ENCODE measurements at places on chromosomes 7 and 10. TPM values are rescaled to one million over a fixed set of nuclear protein-coding genes. Genes with fewer than 3 reads are reported as not detected.

DNA sequence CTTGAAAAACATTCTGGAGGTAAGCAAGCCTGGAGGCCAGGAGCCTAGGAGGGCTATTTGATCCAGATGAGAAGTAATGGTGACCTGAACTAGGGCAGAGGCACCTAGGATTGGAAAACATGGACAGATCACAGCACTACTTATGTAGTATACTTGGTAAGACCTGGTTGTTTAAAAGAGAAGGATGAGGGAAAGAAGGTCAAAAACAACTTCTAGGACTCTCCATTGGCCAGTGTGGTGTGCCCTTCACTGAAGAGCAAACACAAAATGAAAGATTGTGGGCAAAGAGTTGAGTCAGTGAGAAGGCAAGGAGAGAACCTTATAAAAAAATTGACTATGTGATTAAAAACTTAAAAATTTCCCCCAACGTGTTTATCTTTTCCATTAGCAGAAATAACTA, 14.3 kb downstream of the ANKRD1 start:
- no peaks in the 10 kb centered on the region for H3K36me3 ChIP-seq
- no peaks in the 10 kb centered on the region for H3K27me3 ChIP-seq
- H3K4me1 ChIP-seq: no peaks in the 10 kb centered on the region
- no peak for DNase-seq
- no peak overlapping the region for H3K4me3 ChIP-seq

The STRIP2 gene
- not detected for total RNA-seq

The IGFBP1 gene
- not detected for total RNA-seq

GRCh38 chr10:131832056-131832685, 68.6 kb upstream of the PPP2R2D start:
- no peak for DNase-seq
- no peaks in the 10 kb centered on the region for H3K4me1 ChIP-seq
- H3K27me3 ChIP-seq: peaks cover 3% of the 10 kb centered on the region
- no peak overlapping the region for H3K4me3 ChIP-seq

DNA sequence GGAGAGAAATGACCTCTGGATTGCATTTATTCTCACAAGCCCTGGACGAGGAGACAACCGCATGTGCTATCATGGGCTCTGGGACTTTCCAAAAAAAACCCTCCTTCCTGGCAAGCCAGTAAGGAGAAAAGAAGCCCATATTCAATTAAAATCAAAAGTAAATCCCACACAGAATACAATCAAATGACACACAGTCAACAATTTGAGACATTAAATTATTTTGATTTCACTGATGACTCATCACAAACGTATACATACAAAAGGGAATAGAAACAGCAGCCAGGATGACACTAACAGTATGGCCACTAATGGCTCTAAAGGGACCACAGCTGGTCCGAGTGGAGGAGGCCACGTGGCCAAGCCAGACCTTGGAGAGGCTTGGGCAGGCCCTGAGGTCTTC, 24.9 kb downstream of the LRRC20 start:
- H3K4me3 ChIP-seq: no peak overlapping the region
- no peaks in the 10 kb centered on the region for H3K36me3 ChIP-seq
- no peak for DNase-seq
- H3K4me1 ChIP-seq: peaks cover 19% of the 10 kb centered on the region

DNA sequence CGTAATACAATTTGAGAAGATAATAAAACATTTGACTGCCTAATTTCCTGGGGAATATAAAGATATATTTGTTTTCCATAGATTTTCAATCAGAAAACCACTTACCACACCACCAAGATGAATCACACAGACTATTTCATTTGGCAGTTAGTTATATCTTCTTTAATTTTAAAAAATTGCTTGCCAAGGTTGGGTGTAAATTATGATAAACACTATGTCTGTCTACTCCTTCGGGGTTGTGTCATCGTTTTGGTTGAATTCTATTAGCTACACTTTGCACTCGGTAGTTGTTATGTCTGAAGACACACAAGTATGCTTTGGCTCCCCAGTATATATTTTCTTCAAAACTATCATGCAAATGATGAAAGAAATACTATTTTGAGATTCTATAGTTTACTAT, 594.8 kb upstream of the SEMA3D start:
- no peaks in the 10 kb centered on the region for H3K27me3 ChIP-seq
- H3K4me1 ChIP-seq: no peaks in the 10 kb centered on the region
- no peak overlapping the region for H3K27ac ChIP-seq
- DNase-seq: no peak
- no peak overlapping the region for H3K4me3 ChIP-seq

GRCh38 chr7:106114716-106115383, 2.7 kb upstream of the SYPL1 start:
- H3K36me3 ChIP-seq: no peaks in the 10 kb centered on the region
- no peak overlapping the region for H3K4me3 ChIP-seq
- peak overlapping the region; percentile 50 for H3K27ac ChIP-seq
- peaks cover 12% of the 10 kb centered on the region for H3K4me1 ChIP-seq
- H3K27me3 ChIP-seq: no peaks in the 10 kb centered on the region

DNA sequence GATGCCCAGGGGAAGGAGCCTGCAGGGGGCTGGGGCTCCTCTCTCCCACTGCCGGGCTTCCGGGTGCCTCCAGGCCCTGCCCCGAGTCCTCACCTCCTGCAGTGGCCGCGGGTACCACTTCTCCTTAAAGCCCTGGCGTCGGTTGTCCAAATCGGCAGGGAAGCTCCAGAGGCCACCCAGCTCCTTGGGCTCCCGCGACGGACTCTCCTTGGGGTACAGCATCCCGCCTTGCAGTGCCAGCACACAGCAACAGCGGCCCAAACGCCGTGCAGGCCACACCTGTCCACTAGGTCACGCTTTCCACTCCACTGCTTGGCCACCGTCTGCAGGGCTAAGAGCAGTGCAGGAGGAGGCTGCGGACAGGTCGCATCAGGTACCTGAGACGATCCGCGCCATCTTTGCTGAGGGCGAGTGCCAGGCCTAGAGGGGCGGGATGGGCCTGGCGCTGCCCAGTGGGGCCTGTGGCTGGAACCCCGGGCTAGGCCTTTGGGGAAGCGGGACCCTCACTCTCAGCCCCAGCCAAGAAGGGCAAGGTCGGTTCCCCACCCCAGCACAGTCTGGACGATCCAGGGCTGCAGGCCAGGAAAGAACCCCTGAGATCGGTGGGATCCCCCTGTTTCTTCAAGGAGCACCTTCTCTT, 47.7 kb upstream of the ZNF479 start:
- H3K4me1 ChIP-seq: no peaks in the 10 kb centered on the region
- H3K27ac ChIP-seq: no peak overlapping the region
- H3K36me3 ChIP-seq: no peaks in the 10 kb centered on the region
- no peak for DNase-seq
- H3K27me3 ChIP-seq: no peaks in the 10 kb centered on the region

DNA sequence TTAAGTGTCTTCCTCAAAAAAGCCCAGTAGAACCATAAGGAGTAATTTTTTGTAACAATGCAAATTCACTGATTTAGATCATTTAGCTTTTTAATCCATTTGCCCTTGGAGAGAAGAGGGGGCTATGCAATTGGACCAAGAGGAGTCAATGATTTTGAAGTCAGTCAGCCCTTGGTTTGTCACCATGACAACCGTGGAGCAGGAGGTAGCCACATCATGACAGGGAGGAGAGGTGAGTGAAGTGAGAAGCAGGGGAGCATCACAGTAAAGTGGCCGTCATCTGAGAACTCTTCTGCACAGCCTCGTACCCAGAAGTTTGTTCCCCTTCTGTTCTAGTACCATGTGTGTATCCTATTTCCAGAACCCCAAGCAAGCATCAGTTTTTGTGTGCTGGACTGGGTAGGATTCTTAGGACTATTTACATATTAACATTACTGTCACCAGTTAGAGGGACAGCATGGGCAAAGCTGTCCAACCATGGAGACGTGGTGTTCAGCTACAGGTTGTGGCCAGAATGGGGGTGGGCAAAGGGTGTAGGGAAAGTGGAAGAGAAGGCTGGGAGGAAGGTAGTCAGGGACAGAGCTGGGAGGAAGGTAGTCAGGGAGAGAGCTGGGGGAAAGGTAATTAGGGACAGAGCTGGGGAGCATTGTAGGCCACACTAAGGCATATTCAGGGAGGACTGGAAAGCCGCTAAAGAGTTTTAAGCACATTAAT, 13.1 kb downstream of the UBE3C start:
- no peak for DNase-seq
- no peaks in the 10 kb centered on the region for H3K4me1 ChIP-seq
- H3K36me3 ChIP-seq: no peaks in the 10 kb centered on the region
- no peaks in the 10 kb centered on the region for H3K27me3 ChIP-seq

The UCMA gene
- not detected for total RNA-seq

GRCh38 chr7:112286250-112287086, 80.0 kb downstream of the ZNF277 start:
- no peaks in the 10 kb centered on the region for H3K4me1 ChIP-seq
- H3K4me3 ChIP-seq: no peak overlapping the region
- no peak for DNase-seq
- no peak overlapping the region for H3K27ac ChIP-seq
- H3K36me3 ChIP-seq: no peaks in the 10 kb centered on the region
- no peaks in the 10 kb centered on the region for H3K27me3 ChIP-seq

The GRID2IP gene
- total RNA-seq: 0.37 TPM
